ENCODE measurements at places on chromosomes 5 and 9.

- no peak for DNase-seq
These were observed 43.4 kb downstream of the NFIB start for GRCh38 chr9:14270358-14271092.

DNA sequence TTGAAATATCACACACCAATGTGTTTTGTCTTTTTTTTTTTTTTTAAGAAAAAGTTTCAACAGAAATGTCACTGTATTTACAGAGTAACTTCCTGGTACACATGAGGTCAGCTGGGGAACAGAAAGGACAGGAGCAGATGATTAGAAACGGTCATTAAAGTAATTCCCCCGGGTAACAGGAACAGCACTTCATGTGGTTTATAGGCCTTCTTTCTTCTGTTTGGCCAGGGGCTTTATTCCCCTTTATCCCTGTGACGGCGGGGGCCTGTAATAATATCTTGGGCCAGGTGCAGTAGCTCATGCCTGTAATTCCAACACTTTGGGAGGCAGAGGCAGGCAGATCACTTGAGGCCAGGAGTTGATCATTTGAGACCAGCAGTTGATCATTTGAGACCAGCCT is 30.5 kb upstream of the MSH3 start:
- DNase-seq: peak; percentile 59

GRCh38 chr9:85331626-85332025 is 410.1 kb downstream of the AGTPBP1 start:
- no peak for DNase-seq

DNA sequence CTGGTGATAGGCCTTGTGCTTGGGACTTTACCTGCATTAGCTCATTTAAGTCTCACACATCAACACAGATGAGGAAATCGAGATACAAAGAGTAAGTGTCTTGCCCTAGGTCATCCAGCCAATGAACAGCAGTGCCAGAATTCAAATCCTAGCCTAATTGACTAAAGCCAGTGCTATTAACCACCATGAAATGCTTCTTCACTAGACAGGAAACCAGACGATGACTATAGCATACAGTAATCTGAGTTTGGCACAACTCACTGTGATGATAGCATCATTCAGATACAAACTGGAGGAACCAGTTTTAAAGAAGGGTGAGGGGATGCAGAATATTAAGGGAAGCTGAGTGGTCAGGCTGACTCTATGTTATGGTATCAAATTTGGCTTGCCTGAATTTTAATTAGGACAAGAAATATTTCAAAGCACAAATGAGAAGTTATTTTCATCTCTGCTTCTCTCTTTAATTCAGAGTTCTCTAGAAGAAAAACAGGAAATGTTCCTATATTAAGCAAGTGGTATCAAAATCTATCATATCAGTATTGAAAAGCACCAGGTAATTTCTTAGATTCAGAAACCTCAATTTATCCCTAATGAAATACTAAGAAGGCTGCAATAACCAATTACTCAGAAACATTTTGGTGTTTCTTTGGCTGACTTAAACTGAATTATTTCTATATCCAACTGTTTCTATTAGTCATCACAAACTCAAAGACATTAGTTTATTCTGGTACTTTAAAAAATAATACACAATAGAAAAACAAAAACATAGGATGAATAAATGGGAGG is 147.0 kb upstream of the RASA1 start:
- DNase-seq: no peak

- no peak for DNase-seq
These were observed 11.6 kb upstream of the SPTAN1 start for GRCh38 chr9:128540634-128541360.

DNA sequence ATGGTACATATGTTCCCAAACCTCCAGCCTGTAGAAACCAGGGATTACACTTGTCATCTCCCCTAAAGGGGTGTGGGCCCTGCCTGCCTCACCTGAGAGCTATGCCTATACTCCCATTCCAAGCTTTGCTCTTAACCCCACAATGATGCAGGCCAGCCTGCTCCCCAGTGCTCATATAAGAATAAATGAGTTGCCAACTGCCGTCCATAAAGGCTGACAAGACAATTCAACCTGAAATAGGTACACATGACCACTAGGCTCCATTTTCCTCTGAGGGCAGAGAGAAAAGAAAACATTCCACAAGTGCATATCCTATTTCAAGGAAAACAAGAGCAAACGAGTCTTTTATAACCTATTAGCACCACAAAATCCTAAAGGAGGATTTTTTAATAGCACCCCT is 28.4 kb downstream of the SKP1 start:
- DNase-seq: no peak

DNA sequence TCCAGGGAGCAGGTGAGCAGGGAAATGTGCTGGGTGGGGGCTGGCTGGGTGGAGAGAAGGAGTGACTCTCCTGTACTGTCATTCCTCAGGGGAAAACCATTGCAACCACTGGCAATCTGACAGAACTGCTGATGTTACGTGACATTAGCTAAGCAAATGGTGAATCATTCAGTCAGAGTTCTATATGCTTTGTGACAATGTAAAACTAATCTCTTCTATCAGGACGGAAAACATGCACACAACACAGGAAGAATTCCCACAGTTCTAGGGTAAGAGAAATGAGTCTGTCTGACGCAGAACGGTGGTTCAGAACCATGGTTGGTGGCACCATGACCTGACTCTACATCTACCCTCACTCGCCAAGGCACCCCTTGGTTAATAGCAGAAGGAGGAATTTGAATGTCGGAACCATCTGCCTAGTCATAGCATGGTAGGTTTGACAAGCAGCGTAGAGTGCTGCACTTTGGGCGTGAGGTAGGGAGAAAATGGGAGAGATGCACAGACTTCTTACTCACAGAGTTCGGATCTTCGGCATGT is 243.6 kb upstream of the PANK3 start:
- no peak for DNase-seq

- peak; percentile 32 for DNase-seq
These were observed 27.0 kb downstream of the ADGRD2 start for GRCh38 chr9:124477211-124477647.

GRCh38 chr9:78262655-78263054 is 26.8 kb downstream of the CEP78 start:
- no peak for DNase-seq

- no peak for DNase-seq
These were observed 94.7 kb downstream of the YTHDC2 start for GRCh38 chr5:113608113-113608596.

- DNase-seq: no peak
These were observed 58.1 kb downstream of the NNT start for GRCh38 chr5:43661102-43661501.

DNA sequence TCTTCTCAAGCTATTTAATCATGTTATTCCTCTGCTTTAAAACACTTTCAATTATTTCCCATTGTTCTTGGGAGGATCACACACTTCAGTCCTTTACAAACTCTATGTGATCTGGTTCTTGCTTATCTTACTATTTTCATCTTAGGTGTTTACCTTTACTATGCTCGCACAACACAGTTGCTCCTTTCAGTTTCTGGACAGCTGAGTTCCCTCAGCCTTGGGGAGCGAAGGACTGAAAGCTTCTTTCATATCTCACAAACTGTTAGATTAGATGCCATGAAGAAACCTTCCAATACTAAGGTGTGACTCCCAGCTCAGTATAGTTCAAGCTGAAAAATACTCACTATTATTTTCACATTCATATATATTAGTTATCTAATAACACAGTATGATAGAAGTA is 117.9 kb downstream of the CDC42SE2 start:
- DNase-seq: no peak

DNA sequence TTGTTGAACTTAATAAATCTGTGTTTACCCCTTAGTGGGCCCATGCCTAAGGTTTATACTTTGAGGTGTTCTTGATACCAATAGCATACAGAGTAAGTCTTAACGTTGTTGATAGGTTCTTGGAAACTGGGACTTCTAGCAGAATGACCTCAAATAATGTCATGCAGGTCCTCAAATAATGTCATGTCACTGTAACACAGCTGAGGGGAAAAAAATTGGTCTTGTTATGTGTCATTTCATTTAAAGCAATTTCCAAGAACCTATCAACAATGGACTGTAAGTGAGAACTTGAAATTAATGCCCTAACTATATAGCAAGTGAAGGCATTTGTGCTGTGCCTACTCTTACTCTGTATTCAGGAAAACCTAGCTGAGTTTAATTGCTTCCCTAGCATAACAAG is 7.2 kb downstream of the DNAJA1 start:
- DNase-seq: no peak

All from DMS153 (cell line).